Activated CD4-positive, alpha-beta T cell treated with anti-CD3 and anti-CD28 coated beads, Interleukin-2, amount 50 U/mL, for 48 hours (primary cell): ENCODE measurements at places on chromosomes 7 and 10.

DNA sequence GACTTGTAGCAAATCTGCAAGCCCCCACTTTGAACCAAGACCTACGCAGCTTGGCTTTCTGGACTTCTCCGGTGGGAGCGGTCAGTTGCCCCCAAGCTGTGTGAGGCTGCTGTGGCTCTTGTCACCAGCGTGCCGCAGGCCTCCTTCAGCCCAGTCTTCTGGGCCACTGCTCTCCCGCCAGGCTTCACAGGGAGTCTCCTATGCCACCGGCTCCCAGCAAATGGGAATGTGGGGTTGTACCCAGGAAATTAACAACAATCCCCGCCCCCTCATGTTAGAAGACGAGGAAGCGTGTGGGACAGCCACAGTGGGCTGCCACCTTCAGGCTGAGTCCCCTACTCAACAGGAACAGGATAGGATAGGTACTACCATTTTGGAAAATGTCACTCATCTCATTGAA is 4.2 kb downstream of the WDR86 start:
- DNase-seq = no peak

DNA sequence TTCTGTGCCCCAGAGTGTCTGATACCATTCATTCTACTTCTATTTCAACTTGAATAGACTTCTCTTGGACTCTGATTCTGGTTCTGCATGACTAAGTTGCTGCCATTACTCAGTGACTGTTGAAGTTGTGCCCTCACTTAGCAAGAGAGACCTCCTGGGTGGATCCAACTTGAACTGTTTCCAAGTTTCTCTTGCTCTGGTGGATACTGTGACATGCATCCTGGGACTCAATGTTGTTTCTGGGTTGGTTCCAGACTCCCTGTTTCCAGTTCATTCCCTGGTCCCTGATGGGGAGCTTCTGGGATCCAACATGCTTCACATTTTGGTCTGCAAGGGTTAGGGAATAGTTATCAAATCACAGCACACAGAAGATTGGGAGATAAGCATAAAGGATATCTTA is 26.2 kb upstream of the PRPF18 start:
- no peak for DNase-seq

GRCh38 chr7:156031679-156032478 is 219.6 kb upstream of the SHH start:
- DNase-seq = no peak

GRCh38 chr10:49152663-49153062 is 18.8 kb upstream of the FAM170B start:
- DNase-seq = no peak

DNA sequence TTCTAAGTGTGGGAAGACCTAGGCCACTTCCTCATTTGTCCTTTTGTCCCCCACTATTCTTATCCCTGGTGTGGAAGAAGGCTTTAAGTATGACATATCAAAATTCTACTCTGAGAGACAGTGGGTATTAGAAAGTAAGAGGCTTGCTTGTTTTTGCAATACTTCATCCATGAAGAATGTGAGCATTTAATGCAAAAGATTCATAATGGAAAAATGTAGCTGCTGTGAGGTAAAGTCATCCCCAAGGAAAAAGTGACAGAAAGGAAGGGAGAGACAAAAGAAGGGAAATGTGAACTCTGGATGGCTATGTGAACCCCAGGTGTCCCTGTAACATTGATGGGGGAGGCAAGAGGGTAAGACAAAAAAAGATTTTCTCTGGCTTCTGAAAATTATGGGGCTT is 607.5 kb downstream of the SORCS1 start:
- DNase-seq = no peak

GRCh38 chr10:122141821-122142640 is 129.1 kb upstream of the BTBD16 start:
- DNase-seq = no peak

GRCh38 chr10:75236178-75236825 is 545 bp upstream of the COMTD1 start:
- no peak for DNase-seq

DNA sequence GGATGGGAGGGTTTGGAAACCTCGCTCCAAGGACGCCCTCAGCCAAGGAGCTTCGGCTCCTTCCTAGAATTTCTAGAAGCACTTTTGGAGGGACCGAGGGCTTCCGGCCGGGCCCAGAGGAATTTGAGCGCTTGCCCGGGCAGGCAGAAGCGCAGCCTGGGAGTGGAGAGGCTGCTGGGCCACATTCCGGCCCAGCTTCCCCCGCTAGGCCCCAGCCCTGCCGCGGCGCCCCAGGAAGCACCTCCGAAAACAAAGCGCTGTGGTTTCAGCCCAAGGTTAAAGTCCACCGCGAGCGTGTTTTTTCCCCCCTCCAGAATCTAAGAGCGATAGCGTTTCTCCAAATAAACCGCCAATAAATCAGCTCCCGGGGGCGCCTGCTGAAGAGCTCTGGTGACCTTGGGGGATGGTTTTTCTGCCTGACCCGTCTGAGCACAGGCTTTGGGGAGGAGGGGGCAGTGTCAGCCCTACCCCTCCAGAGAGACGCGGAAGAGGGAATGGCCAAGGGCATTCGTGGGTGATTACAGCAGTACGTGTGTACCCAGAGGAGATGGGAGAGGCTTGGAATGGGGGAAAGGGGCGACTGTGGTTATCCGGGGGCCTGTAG is 5.7 kb upstream of the TNRC18 start:
- no peak for DNase-seq

GRCh38 chr10:87868277-87868676 is 4.9 kb downstream of the PTEN start:
- no peak for DNase-seq

GRCh38 chr10:5977471-5978229 is at the start of gene IL15RA:
Gene IL15RA, minus strand, starts transcription at chr10:5977543. Its CDS starts 51 bp downstream, at chr10:5977492.
- DNase-seq = peak; percentile 91

GRCh38 chr10:5560817-5561703 is 36.3 kb downstream of the CALML3 start:
- no peak for DNase-seq

- DNase-seq = no peak
Observed at GRCh38 chr10:24873281-24873683, 79.1 kb downstream of the PRTFDC1 start.

DNA sequence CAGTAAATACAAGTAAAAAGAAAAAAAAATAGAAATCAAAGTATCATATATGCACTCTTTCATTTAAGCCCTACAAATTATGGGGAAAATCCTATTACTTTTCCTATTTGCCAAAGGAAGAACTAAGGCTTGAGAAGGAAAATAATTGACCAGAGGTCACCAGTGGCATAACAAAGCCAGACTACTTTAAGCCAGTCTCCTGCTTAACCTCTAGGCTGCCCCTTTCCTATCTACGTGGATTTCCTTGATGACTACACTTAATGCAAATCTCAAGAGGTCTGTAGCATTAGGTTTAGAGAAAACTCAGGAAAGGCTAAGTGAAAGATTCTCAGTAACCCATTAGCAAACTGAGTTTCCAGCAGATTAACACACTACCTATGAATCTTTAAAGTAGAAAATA is 49.8 kb downstream of the TPK1 start:
- no peak for DNase-seq

DNA sequence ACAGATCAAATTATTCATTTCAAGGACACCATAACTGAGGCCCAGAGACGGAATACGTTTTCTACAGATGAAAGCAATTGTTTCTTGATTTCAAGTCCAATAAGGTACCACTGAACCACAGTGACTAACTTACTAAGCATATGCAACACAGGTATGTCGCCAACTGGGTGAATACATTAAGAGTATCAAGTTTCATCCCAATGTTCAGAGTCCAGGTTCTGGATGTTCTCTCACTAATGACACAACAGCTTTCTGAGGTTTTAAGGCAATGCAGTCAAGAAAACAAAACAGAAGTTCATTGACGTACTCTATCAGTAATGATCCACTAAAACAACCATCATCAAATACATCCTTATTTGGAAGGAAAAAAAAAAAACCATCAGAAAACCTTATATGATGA is 35.8 kb downstream of the NSUN6 start:
- DNase-seq = no peak

GRCh38 chr7:70052691-70053090 is 454.4 kb downstream of the AUTS2 start:
- DNase-seq = no peak

- DNase-seq = no peak
Observed at GRCh38 chr7:2820508-2820934, 23.6 kb downstream of the GNA12 start.

DNA sequence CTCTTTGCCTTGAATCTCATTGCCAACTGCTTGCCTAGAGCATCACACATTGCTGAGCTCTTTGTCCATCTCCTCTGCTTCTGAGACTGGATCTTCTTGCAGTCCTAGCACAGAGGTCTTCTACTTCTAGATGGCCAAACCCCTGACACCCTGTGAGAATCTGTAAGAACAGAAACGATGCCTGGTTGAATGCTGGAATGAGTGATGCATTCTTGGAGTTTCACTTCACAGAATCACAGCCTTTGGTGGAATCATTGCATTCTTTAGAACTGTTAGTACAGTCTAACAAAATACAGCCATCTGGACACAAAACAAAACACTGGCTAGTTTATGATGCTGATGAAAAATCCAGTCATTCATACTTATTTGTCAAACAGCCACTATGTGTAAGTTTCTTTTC is 141.7 kb upstream of the ITGB1 start:
- DNase-seq = no peak

DNA sequence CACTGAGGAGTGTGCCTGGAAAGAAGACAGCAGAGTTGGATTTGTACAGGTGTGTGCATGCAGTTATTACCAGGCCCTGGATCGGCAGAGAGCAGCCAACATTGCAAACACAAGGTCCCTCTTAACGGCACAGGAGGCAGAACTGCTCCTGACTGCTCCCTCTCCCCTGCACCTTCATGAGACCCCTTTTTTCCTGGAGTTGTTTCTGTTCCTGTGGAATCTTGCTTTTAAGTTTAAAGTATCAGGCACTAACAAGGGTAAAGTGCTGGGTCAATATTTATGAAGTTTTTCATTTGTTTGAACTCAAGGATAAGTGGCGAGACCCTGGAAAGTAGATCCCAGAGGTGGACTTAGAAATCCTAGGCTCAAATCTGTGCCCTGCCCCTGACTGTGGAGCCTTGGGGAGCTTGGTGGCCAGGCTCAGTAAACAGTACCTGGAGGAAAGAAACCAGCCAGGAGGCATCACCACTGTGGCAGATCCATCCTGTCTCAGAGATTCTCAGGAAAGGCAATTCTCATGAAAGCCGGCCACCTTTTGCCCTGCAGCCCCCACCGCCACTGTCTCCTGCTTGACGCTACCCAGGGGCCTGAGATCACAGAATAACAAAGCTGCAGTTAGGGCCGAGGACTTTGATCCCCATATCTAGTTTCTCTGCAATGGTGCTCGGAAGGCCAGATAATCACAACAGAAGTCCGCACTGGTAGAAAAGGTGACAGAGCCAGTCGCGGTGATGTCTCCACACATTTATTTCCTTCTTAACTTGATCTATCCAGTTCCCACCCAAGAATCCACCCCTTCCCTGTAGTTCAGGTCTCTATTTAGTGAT is 36.7 kb downstream of the DDC start:
- DNase-seq = no peak

DNA sequence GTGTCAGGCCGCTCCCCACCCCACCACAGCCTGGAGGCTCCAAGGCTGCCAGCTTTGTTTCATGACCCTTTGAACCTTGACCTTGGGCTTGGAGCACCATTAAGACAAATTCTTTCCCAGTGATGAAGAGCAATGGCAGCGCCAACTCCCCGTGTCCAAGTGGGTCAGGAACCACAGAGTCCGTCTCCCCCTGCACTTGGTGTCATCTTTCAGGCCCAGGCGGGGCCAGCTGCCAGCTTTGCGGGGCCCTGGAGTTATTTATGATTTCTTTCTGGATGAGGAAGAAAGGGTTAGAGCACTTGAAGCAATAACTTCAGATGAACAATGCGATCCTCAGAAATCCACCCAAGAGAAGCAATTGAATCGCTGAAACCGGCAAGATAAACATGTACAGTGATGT is 110.8 kb downstream of the MYL10 start:
- DNase-seq = no peak

DNA sequence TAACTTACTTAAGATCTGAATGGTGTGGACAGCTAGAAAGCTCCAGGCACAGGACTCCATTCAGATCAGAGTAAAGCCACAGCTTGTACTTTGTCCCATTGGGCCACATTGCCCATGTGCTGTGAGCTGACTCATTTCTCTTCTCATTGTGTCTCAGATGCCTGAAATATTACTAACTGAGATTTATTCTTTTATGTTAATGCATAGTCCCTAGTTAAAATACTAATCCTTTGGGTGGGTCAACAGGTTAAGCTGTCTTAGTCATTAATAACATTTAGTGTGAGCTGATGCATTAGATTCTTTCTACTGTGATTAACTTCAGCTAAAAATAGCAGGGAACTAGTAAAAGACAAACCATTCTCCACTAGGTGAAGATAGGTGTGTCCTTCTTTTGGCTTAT is 104.7 kb upstream of the ARMC3 start:
- DNase-seq = no peak

- DNase-seq = no peak
Observed at GRCh38 chr7:93475811-93476210, 98.7 kb downstream of the CALCR start.

- DNase-seq = no peak
Observed at GRCh38 chr7:101357433-101357832, 5.2 kb upstream of the COL26A1 start.

- DNase-seq = no peak
Observed at GRCh38 chr7:118250860-118251494, 26.5 kb downstream of the ANKRD7 start.

DNA sequence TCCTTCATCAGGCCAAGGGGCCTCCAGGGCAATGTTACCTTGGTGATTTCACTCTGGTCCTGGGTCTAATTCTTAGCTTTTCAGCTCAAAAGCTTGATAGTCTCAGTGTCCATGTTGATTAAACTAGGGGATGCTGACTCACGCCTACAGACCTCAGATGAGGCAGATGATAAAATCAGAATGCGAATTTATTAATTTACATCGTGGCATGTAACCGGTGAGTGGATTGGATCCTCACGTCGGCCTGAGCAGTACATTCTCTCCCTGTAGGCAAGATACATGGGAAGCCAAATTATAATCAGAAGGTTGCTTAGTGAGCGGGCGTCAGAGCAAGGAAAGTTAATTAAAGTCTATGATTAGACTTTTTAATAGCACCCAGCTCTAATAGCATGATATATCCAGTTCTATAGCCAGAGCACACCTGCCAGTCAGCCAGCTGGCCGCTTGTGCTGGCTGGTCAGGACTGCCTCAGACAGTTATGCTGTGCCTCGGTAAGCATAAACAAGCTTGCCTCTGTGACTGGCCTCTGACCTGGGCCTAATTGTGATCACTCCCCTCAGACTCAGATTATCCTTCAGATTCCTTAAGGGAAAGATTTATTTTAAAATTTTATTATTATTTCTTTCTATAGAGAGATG is 20.2 kb upstream of the CPA5 start:
- DNase-seq = no peak

- DNase-seq = no peak
Observed at GRCh38 chr7:86479144-86479543, 164.6 kb upstream of the GRM3 start.

DNA sequence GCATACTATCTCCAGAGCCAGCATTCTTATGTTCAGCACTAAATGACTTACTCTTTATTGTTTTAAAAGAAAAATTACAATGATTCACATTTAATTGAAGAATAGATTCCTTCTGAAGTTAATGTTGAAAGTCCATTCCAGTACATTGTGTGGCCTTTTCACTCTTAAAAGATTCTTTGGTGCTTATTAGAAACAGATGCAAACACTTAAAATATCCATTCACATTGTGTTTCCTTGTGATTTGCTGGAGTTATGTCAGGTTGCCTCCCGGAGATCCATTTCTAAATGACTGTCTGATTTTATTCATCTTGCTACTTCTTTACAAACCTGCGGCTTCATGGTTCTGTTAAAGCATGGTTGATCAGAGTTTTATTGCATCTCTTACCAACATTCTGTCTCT is 152.8 kb downstream of the FOXP2 start:
- DNase-seq = no peak
